ENCODE measurements at places on chromosomes 1 and 21.
A peak's percentile ranks its signal among the peaks of the same experiment; 100 is the strongest.

GRCh38 chr1:185971688-185972087 is 237.5 kb downstream of the HMCN1 start:
- no peak for DNase-seq

DNA sequence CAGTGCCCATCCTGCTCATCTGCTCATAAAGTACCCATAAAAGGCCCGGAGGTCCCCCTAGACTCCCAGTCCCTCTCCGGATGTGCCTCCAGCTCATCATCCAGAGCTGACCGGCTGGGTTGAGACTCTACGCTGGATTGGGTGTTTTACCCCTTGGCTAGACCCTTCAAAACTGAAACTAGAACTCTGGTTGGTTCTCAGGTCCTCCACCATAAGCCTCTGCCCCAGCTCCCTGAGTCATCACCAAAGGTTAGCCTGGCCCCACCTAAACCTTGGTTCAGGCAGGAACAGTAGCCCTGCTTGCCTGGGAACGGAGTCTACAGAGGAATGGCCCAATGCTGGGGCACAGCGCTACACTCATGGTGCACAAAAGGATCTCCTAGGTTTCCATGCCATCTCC is 75.1 kb downstream of the TLR5 start:
- no peak for DNase-seq

DNA sequence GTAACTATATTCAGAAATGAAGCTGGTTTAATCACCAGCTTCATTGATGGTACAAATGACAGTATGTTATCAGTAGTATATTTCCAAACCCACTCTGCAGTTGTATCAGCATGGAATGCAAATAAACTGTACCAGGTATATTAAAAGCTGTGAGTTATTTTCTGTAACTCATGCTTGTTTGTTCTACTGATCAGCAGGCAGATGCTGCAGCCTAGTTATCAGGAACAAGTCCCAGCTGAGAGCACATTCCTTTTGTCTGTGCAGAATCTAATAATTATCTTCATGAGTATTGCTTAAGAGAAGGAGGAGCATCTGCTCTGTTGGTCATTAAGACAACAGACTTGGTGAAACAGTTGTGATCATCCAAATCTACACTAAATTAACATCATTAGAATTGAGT is 1331.1 kb downstream of the MRPL39 start:
- no peak for DNase-seq

DNA sequence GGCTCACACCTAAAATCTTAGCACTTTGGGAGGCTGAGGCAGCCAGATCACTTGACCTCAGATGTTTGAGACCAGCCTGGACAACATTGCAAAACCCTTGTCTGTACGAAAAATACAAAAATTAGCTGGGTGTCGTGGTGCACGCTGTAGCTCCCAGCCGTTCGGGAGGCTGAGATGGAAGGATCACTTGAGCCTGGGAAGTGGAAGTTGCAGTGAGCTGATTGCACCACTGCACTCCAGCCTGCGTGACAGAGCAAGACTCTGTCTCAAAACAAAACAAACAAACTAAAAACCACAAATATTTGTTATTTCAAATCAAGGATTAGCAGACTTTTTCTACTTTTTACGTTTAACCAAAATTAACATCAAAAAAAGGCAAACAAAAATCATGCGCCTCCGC is 31.3 kb downstream of the INKA2 start:
- DNase-seq, result no peak

DNA sequence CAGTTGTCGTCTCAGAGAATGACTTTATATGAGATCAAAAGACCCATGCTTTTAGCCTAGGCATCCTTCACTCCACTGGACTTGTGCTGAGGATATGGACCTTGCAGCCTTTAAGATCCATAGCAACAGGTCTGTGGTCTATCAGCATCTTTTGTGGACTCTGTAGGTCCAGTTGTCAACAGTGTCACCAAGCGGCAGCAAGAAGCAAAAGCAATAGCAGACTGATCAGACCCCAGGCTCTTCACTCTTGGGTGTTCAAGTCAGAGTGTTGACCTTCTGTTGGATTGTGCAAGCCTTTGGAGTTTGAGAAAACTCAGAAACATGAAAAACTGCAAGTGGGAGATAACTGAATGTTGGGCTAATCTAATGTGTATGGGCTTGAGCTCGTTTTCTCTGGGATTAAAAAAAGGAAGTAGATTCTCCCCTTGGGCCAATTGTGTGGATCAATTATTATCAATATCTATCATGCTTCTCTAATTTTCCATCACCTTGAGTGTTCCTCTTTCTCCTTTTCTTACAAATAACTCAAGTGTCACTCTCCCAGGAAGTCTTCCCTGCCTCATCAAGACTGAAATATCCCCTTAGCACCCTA is 144.2 kb downstream of the LYPLAL1 start:
- no peak for DNase-seq

DNA sequence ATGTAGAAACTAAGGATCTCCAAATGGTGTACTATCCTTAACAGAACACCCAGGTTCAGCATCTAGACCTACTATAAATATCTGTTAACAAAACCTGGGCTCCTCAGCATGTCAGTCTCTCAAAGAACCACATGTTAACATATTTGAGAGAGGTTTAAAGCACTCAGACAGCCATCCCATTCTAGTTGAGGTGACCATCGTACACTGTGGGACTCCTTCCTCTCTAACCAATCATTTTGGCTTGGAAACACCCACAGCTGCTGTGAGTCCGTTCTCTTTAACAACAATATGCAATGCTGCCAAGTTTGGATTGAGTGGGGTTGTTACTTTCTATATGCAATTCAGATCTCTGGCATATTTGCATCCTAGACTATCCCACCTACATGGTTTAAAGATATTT is 105.8 kb downstream of the MRPL39 start:
- DNase-seq, result no peak

GRCh38 chr1:186188004-186188539 is 187.0 kb downstream of the TPR start:
- DNase-seq, result no peak

DNA sequence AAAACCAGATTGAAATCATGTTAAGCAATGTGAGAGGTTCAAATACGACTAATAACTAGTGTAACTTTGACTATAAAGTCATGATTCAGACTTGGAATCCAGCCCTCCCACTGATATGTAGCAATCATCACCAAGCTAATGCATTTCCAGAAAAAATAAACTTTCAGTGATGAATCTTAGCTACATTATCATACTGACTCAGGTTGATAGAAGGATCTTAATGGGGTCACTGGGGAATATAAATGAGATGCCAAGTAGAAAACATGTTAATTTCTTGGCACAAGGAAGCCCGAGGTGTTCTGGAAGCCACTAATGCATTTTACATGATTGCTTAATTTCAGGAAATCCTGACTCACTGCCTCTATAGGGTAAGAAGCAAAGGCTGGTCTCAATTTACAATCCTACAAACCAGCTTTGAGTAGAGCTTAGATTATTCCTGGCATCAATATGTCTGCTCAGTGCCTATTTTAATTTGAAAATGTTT is 67.7 kb downstream of the SELENOF start:
- DNase-seq, result no peak

- DNase-seq, result no peak
Measured at GRCh38 chr21:37210130-37210529, 57.0 kb downstream of the VPS26C start.

GRCh38 chr1:62685431-62685859 is 2.7 kb downstream of the DOCK7 start:
- no peak for DNase-seq

GRCh38 chr1:65393347-65393746 is 27.1 kb upstream of the LEPR start:
- no peak for DNase-seq

- DNase-seq, result no peak
Measured at GRCh38 chr1:119873135-119874015, 22.9 kb downstream of the ADAM30 start.

DNA sequence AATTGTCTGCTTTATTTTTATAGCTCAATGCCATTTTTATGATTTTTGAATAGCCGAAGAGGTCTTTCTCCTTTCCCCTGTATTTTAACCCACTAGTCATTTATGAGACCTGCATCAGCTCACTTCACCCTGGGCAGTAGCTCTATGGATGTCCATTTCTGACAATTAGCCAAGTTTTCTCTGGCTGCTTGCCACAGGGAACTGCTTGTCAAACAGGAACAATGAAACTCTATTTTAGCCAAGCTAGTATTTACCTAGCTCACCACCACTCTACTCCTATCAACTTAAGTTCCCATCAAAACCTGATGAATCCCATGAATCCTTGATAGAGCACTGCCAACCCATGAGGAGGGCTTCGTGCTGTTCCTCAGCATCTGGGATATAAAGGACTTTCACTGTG is 406.7 kb downstream of the RWDD3 start:
- DNase-seq, result peak; percentile 57

DNA sequence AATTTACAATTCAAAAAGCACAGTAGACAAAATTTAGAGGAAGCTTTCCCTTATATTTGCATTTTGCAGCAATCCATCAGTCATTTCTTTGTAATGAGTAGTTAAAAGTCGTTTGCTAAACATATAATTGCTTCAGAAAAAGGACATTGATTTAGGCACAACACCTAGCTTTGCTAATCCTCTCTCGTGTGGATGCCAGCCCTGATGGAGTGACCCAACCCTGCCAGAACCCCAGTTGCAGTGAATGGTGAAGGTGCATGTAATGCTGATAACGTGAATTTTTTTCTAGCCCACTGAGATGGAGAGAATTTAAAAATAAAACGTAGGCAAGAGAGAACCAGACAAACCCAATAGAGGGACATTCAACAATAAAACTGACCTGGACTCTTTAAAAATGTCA is 263.4 kb downstream of the GRIK1 start:
- DNase-seq, result no peak

GRCh38 chr21:21230672-21231071 is 232.5 kb downstream of the NCAM2 start:
- no peak for DNase-seq

DNA sequence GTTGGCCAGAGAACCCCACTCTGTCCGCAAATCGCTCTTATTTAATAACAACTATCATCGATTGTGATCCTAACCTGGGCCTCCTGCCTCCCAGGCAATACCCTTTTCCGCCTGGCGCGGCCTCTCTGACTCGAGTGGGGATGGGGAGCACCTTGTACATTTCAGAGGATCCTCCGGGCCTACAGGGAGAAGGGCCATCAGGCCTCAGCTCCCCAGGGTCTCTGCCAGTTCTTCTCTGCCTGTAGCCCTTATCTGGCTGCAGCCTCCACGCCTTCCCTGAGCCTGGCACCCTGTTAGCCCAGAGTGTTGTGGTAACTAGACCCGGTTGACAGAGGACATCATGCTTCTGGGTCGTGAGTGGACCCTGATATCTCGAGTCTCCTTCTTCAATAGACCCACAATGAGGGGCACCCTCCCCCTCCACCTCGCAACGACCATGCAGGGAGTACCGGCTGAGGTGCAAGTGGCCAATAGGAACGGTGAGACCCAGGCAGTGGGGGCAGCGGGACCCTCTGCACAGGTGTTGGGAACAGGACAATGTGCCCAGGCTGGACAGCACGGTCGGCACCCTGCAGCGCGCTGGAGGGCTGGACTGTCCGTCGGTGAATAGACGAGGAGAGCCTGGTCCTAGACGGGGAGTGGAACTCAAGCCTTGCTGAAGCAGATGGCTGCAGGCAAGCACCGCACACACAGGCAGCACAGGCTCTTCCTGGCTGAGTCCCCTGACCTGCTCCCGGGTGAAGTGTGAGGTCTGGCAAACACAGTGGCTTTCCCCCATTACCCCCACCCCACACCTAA is 7.1 kb upstream of the CRYBG2 start:
- no peak for DNase-seq

DNA sequence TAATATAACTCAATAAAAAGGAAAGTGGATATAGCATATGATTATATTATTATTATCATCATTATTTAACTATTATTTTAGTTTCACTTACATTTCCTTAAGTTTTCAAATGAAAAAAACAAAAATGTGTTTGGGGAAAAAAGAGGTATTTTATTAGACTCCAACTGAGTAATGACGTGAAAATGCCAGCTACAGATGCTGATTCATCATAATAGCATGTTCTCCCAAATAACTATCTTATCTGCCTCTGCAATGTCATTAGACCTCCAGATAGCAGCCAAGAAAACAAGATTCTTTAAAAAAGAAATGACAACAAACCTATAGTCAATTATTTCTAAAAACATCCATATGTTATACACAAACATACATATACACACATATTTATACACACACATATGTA is 1071.9 kb upstream of the TMPRSS15 start:
- no peak for DNase-seq

DNA sequence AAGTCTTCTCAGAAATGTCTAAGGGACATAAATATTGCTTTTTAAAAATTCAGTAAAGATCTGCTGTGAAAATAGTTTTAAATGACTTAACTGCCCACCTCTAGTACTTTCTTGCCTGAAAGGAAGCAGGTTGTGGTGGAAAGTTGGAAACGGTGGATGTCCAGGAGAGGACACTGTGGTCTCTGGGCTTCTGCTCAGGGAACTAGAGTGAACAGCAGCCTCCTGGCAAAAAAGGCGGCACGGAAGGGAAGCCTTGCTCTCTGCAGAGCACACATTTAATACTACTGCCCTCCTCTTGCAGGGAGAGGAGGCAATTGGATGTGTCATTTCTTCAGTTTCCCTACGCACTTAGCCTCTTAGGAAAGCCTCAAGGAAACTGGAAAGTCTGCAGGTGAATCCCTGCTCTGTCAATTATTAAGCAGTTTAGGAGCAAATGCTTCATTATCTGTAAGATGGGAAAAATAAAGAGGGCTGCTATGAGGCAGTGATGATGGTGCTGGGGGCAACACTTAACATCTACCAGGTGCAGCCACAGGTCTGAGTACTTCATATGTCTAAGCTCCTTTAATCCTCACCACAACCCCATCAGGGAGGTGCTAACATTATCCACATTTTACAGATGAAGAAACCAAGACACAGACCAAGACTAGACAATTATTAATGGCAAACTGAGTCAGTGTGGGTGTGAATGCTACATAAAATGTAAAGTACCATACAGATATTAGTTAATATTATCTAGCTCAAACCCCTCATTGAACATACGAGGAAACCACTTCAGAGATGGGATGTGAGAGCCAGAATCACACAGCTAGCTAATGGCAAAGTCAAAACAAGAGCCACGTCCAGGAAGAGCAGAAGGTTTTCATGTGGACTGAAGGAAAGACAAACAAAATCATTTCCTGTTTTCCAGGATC is 108.9 kb upstream of the ADAR start:
- DNase-seq, result no peak

DNA sequence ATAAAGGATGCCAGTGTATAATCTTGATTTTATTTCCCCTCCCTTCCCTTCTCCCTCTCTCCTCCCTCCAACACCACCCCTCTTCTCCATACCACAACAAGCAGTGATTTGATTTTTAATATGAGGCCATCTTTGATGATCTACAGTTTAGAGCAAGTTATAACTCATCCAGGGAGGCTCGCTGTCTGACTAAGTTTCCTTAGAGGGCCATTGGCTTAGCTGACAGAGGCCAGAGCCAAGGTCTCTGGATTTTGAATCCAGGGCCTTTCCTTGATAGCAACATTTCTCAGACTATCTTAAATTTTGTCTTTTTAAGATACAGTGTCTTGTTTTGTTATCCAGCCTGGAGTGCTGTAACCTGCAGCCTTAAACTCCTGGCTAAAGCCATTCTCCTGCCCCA is 431.0 kb upstream of the USP24 start:
- DNase-seq, result no peak

GRCh38 chr21:17848228-17848627 is 29.1 kb upstream of the C21orf91 start:
- DNase-seq, result no peak

- DNase-seq, result peak; percentile 42
Measured at GRCh38 chr1:25610822-25611630, 5.6 kb upstream of the MAN1C1 start.

All from SHP77 (cell line).